ENCODE measurements at places on chromosomes 13 and 19. TPM values are rescaled to one million over a fixed set of nuclear protein-coding genes. Genes with fewer than 3 reads are reported as not detected.

DNA sequence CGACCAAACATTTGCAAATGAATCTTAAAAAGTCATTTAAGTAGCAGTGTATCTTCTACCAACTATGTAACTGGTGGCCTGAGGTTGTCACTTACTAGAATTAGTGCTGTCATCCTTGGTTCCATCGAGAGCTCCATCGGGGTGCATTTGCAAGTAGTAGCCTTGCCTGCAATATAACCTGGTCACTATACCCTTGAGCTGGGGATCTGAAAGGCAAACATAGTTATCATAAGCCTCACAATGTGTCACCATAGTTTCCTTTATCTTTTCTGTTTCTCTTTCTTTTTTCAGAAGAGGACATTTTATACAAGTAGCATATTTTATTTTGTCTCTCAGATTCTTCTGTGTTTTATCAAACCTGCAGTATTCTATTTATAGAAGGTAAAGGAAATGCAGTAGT, 422.6 kb downstream of the ITGBL1 start:
- DNase-seq, result no peak

DNA sequence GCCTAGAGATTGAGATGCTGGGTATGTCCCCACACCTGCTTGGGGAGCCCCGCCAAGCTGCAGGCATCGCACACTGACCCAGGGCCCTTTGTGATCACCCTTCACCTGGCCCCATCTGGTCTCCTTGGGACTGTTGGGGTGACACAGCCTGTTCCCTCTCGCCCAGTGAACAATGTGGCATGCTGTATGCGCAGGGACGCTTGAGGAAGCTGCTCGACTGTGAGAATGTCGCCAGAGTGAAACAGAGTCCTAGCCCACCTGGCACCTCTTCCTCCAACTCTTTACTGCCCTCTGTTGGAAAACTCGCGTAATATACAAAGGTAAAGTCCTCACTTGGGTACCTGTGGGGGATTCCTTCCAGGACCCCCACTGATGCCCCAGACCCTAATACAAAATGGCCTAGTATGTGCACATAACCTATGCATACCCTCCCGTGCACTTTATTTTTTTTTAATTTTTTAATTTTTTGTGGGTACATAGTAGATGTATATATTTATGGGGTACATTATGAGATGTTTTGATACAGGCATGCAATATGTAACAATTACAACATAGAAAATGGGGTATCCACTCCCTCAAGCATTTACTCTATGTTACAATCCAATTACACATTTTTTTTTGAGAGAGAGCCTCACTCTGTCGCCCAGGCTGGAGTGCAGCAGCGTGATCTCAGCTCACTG, 9.0 kb downstream of the BLOC1S3 start:
- DNase-seq, result no peak

DNA sequence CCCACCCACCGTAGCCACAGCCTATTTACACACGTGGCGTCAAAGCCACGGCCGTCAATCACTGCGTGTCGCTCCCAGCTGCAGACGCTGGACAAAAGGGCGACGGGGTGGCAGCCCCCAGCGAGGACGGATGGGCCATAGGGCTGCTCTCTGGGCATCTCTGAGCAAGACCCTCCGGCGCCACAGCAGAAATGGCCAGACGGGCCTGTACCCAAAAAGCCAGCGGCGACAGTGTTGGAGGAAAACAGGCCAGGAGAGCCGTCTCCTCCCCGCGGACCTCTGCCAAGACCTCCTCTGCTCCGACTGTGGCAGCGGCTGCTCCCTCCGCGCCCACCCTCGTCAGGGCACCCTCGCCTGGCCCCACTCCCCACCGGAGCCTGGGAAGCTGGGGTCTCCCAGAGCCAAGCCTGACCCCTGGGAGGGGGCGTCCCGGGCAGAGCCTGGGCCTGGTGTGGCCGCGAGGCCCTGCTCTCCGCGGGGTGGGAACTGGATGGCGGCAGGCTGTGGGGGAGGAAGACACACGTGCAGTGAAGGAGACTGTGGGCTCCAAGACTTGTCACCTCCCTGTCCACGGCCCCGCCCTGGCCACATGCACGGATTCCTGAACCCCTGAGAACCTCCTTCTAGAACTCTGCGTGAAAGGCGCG, 2.7 kb downstream of the C2CD4C start:
- DNase-seq, result peak; percentile 66

- DNase-seq, result no peak
These were observed 102.1 kb downstream of the IRS2 start for GRCh38 chr13:109684084-109684823.

DNA sequence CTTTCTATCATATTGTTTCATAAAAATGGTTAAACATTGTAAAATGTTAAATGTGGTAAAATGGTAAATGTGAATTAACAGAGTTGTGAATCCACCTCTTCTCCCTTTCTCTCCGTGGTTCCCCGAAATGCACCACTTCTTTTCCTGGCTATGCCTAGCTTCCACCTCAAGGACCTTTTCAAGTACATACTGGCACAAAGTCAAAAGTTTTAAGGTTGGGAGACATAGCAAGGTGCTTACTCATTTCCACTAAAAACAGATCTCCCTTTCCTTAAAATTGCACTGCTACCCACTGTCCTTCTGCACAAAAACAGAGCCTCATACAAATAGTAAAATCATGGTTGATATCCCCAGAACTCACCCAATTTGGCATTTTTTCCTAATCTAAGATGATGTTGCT, 558.2 kb downstream of the SLITRK6 start:
- DNase-seq, result peak; percentile 40

GRCh38 chr13:46801858-46802257, 4.9 kb upstream of the ESD start:
- no peak for DNase-seq

DNA sequence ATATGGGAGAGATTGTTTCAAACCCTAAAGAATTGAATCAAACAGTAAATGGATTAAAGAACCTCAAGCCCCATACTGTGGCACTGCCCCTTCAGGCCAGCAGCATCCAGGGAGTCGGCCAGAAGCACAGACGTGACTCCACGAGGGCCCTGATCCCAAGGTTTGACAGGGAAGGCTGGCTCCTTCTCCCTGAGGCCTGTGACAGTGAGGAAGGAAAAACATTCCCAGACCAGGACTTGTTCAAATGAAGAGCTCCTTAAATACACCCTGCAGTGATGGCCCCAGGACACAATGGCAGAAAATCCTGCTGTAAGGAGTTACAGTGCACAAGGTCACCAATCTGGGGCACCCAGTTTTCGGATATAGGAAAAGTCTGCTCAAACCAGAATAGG, 91.0 kb downstream of the COL4A1 start:
- no peak for DNase-seq

- DNase-seq, result peak; percentile 21
These were observed 596.6 kb downstream of the KCTD12 start for GRCh38 chr13:76289558-76289957.

GRCh38 chr13:110698689-110699088, 7.2 kb downstream of the CARS2 start:
- DNase-seq, result no peak

KMT5C gene
- 12.9 TPM for total RNA-seq

TEX101 gene
- not detected for total RNA-seq
